ENCODE measurements at places on chromosomes 6 and 20. TPM values are rescaled to one million over a fixed set of nuclear protein-coding genes. Genes with fewer than 3 reads are reported as not detected.

DNA sequence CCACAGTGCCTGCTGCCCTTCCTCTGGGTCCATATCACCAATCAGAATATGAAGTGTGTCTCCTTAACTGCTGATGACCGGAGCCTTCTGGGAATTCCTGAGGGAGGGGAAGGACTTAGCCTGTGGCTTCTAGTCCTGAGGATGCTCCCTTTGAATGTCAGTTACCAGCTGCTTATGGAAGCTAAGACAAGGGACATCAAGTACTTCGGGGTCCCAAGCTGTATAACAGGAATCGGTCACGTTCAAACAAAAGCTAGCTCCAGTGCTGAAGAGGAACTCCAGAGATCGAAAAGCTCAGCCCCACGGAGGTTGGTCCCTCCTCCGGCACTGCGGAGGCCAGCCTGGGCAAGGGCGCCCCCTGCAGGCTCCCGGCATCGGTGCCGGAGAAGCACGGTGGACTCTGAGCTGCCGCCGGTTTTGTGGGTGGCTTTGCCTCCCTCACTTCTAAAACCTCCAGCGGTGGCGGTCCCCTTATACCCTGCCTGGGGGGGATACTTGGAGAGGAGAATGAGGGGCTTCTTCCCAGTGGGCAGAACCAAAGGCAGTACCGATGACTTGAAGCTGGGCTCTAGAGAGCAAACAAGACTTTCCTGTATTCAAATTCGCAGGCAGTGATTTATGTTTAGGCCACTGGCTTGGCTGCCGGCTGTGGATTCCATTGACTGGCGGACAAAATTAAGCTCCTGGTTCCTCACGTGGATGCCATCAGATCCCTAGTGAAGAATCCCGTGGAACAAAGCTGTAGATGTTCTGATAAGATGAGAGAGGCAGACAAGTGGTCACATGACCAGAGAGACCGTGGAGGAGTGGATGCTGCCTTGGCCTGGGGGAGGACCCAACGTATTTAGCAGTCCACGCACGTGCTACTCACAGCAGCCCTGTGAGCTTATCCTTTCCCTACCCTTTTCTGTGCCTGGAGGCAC is 16.2 kb upstream of the UBR2 start:
- peak; percentile 78 for DNase-seq

DNA sequence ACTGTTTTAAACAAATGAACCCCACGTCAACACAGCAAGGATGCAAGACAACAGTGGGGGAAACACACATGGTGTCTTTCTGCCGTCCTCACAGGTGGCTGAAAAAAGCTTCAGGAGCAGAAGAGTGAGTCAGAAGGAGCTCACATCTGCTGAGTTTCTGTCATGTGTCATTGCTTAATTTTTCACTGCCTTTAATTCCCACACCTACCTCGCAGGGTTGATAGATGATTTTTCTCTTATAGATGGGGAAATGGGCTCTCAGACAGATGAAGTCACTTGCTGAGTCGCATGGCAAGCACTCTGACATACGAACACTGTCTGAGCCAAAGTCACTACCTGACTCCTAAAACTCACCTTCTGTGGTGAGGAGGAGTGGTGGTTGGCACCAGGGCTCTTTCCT is 28.3 kb upstream of the CARMIL1 start:
- DNase-seq, result peak; percentile 62

DNA sequence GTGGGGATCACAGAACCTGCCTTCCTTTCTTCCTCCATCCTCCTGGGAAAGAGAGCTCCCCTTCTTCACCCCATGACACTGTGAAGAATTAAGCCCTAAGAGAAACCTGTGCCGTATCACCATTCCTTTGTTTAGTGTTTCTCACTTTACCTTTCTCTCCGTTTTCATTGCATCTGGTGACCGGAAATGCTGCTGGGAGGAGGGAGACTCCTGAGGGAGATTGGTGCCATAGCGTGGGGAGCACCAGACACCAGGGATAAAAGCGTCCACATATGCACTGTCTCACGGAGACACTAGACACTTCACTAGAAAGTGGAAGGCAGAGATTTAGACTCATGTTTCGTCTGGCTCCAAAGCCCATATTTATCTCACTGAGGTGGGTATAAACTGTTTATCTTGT is 15.5 kb upstream of the ULBP3 start:
- DNase-seq, result no peak

DNA sequence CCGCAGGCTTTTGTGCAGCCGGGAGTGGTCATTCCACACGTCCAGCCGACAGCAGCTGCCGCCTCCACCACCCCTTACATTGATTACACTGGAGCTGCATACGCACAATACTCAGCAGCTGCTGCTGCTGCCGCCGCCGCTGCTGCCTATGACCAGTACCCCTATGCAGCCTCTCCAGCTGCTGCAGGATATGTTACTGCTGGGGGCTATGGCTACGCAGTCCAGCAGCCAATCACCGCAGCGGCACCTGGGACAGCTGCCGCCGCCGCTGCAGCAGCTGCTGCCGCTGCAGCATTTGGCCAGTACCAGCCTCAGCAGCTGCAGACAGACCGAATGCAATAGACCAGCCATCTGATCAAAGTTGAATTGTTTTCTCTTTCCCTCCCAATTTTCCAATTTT is 10.6 kb downstream of the RBM24 start:
- DNase-seq, result no peak

DNA sequence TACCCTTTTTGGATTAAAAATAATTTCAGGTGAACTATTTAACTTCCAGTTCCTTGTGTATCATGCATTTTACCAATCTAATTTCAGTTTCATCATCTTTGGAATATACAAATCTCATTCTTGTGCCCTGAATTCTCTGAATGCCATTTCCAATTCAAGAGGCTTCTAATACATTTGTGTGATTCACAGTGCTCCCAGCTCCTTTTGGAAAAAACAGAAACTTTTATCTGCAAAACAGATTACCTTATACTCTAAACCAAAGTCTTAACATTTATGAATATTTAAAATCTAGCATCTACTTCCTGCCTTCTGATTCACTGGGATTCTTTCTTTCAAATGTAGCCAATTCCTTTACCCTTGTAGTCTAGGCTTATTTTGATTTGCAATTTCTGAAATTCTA is 11.1 kb upstream of the PEX7 start:
- no peak for DNase-seq

- DNase-seq, result no peak
These were observed 118.1 kb upstream of the MAFB start for GRCh38 chr20:40806929-40807820.

Gene PPP1R16B
- not detected for total RNA-seq

Gene SCRT2
- not detected for total RNA-seq

Gene FRK
- 1.3 TPM for total RNA-seq

Gene LY6G6C
- total RNA-seq, result not detected
